ENCODE measurements at places on chromosomes 6 and 20.
A peak's percentile ranks its signal among the peaks of the same experiment; 100 is the strongest.

DNA sequence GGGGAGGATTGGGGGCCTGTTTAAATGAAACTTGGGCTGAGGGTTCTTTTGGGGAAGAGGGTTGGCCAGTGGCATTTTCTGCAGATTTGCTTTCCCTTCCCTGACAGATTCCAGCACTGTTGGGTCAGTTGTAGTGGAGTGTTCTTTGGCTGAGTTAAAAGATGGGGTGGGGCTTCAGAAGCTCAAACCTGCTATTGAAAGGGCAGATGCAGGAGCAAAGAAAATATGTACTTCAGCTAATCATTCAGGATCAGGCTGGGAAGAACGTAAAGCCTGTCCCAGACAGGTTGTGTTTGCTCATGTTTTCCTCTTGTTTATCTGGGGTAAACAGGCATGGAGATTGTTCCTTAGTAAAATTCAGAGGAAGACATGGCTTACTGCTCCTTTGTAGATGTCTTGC, 2.5 kb downstream of the SASH1 start:
- DNase-seq: no peak

- no peak for DNase-seq
Observed at GRCh38 chr6:113524826-113525225, 332.3 kb upstream of the MARCKS start.

- DNase-seq: no peak
Observed at GRCh38 chr6:169854083-169854725, 102.8 kb downstream of the ERMARD start.

- DNase-seq: no peak
Observed at GRCh38 chr20:47161411-47161810, 195.1 kb downstream of the ZMYND8 start.

DNA sequence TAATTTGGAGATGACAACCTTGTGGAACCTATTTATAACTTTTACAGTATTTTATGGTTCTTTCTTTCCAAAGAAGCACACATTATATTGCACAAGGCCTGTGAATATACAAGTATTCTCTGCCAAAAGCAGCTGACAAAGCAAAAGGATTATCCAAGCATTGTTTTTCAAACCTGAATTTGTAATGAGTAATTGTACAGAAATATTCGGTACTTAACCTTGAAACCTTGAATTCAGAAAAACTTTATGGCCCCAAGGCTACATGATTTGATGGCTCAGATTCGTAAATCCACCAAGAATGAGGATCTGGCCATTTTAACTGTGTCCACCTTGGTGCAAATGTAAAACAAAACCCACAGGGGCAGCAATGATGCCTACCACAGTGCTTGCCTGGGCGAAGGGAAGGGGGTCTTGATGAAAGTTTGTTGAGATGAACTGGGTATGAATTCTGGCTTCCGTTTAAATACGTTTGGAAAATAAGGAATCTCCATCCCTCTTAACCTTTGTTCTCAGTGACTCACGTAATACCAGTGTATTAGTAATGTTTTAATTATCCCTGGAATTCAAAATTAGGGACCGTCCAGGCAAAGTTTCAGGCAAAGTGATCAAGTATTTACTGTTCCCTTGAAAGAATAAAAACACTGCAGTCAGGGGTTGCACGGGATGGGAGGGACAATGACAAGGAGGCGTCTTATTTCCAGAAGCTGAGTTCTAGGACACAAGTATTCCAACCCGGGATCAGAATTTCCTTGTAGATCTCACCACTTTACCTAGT, 2.7 kb upstream of the RBM24 start:
- no peak for DNase-seq

GRCh38 chr20:32727683-32728082, 15.6 kb downstream of the COMMD7 start:
- DNase-seq: no peak

GRCh38 chr6:90285611-90286381, 10.8 kb downstream of the BACH2 start:
- DNase-seq: peak; percentile 46

- no peak for DNase-seq
Observed at GRCh38 chr20:43821795-43822194, 92.9 kb upstream of the TOX2 start.

DNA sequence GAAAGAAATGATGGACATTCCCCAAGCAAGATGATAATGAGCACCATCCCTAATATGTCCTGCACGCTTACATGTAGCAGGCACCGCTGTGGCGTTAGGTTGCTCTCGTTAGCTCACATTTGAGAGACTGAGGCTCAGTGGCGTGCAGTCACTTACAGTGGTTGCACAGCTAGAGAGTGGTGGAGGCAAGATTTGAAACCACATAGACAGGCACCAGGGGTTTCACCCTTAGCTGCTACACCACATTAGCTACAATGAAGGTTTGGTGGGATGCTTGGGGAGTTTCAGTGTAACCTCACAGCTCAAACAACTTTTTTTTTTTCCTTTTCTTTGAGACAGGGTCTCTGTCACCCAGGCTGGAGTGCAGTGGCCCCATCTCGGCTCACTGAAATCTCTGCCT, 3.7 kb downstream of the COX4I2 start:
- no peak for DNase-seq

DNA sequence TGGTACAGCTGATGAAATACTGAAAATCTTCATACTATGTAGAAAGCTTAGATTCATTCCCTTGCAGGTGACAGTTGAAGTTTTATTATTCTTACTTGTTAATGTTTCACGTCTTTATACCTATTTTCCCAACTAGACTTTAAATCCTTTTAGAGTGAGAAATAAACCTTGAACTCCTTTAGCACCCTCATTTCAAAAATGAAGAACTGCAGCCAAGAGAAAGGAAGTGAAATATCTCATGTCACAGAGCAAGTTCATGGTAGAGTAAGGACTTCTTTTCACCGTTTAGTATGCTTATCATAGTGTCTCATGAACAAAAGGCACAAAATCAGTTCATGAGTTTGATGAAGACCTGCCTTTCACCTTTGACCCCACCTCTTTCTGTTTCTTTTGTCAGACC, 38.5 kb downstream of the ORC3 start:
- no peak for DNase-seq

DNA sequence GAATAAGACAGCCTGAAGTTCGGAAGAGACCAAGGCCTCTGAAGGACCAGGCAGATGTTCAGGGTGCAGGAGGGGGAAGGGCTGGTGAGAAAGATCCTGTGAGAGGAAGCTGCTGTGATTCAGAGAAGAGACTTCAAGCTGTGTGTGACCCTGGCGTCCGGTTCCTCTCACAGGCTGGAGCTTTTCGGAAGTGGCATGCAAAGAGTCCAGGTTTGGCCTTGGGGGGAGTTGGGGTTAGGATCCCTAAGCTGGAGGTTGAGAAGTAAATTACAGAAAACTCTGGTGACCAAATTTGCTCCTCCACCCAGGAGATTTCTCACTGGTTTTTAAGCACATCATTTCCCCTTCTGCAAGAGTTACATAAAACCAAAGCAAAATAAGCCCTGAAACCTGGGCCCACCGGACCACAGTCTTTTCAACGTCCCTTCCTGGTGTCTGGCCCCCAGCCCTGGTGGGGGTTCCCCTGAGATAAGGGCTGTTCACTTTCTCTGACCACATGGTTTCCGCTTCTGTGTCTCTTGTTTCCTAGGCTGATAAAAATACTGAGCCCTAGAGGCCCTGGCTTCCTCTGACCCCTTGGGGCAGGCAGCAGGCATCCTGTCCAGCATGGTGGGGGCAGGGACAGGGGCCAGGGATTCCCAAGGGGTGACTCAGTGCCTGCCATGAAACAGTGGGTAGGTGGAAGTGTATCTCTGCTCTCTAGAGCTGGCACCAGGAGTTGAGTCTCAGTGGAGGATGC, 12.0 kb upstream of the LTA start:
- no peak for DNase-seq

DNA sequence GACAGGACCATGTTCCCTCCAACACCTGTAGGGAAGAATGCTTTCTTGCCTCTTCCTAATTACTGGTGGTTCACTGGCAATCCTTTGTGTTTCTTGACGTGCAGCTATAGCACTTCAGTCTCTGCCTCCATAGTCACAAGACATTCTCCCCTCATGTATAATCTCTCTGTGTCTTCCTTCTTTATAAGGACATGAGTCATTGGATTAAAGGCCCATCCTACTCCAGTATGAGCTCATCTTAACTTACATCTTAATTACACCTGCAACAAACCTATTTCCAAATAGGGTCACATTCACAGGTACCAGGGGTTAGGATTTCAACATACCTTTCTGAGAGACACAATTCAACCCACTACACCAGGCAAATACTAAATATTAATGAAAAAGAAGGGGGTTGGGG, 213.6 kb downstream of the RNGTT start:
- DNase-seq: no peak

GRCh38 chr6:11793277-11793676, 14.7 kb upstream of the ADTRP start:
- no peak for DNase-seq

GRCh38 chr6:112029045-112029822, 24.7 kb upstream of the CCN6 start:
- DNase-seq: peak; percentile 67

DNA sequence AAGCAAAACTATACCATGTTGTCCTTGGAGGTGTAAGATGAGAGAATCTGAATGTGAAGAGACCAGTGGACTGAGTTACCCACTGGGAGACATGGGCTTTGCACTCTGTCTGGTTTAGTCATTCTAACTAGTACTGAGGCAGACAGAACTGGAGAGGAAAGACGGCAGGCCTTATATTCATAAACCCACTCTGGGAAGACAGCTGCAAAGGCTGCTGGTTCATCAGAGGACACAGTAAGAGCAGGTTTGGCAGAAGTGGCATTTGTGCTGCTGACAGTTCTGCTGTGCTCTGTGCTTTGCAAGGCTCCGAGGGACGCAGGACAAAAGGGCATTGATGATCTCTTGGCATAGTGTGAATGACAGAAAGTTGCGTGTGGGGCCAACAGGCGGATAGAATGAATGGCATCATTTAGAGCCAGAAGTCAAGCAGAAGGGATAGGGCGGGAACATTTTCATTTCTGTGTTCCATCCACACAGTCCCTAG, 142.3 kb upstream of the TENT5A start:
- DNase-seq: no peak

- DNase-seq: no peak
Observed at GRCh38 chr6:40302856-40303454, 284.2 kb downstream of the LRFN2 start.

DNA sequence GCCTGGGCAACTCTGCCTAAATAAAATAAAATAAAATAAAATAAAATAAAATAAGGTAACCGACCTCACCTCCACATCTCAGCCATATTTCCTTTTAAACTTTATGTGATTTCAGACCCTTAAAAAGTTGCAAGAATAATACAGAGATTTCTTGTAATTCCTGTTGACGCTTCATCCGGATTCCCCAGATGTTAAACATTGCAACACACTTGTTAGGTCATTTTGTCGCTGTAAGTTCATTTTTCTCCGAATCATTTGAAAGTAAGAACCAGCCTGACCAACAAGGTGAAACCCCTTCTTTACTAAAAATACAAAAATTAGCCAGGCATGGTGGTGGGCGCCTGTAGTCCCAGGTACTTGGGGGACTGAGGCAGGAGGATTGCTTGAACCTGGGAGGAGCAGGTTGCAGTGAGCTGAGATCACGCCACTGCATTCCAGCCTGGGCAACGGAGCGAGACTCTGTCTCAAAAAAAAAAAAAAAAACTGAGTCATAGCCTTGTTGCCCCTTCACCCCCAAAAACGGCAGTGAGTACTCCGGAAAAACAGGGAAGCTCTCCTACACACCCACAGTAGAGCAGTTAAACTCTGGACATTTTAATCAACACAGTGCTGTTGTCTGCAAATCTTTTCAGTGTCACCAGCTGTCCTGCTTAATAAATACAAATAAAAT, 5.9 kb downstream of the PYGB start:
- no peak for DNase-seq

DNA sequence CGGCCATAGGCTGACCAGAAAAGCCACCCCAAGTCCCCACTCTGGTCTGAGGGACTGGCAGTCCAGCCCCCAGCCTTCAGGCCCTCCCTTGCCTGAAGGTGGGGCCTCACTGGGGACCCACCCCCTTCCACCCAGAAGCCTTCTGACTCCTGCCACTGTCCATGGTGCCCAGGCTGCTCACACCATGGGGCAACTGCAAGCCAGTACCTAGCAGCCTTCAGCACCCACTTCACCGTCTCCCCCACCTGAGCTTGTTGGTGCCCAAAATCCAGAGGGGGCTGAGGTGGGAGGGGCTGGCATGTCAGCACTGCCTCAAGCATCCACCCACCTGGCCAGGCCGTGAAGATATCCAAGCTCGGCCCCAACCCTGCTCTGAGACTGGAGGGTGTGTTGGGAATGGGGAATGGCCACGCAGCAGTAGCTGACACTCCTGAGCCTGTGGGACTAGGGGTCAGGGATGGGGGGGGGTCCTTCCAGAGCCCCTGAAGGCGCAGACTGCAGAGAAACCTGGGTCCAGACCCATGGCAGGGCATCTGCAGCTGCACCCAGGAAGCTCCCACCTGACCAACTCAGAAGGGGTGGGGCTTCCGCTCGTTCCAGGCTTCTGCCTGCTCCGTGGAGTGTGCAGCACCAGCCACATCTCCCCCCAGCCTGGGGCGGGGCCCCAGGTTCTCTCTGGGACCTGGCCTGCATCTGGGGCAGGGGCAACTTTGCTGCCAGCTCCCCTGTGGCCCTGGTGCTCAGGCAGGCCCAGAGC, 942.1 kb upstream of the EPHA7 start:
- DNase-seq: no peak

DNA sequence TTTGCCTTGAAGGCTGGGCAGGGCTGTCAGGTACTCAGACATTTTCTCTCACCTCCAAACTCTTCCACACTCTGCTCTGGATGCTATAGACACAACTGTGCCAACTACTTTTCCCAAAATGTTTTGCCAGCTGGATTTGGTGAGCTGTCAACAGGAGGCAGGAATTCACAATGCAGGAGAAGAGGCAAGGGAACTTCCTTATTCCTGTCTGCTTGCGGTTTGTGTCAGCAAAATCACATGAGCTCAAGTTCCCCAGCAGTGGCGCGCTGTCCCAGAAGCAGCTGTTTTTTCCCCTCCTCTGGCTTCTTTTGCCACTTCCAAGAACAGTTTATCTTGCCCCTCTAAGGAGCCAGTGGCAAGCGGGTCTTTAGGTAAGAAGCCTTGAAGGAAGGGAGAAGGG, 608.2 kb downstream of the PRKN start:
- DNase-seq: no peak

DNA sequence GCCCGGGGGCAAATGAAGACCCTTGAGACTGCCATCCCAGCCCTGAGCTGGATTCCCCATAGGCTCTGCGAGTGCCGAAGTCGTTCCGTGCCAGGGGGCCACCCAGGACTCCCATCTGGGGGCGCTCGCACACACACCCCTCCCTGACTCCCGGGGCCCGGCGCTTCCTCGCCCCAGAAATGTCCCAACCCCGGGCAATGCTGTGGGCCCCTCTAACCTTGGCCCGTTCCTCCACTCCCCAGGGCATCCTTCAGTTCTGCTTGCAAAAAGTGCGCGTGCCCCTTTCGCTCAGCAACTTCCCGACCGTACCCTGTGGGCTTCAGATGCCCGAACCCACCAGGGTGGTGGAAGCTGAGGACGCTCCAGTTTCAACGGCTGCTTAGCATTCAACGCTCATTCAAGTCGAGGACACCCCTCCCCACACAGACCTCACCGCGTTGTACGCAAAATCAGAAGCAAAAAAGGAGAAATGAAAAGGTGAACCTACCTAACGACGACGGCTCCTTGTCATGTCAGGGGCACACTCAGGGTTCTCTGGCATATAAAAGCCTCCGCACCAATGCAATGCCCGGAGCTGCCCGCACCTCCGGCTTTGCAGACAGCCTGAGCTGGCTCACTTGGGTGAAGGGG, 25.3 kb downstream of the RIPOR2 start:
- peak; percentile 46 for DNase-seq

GRCh38 chr6:51028276-51028675, 209.6 kb downstream of the TFAP2B start:
- DNase-seq: no peak
